ENCODE measurements at places on chromosomes 13 and 19.
A peak's percentile ranks its signal among the peaks of the same experiment; 100 is the strongest.

DNA sequence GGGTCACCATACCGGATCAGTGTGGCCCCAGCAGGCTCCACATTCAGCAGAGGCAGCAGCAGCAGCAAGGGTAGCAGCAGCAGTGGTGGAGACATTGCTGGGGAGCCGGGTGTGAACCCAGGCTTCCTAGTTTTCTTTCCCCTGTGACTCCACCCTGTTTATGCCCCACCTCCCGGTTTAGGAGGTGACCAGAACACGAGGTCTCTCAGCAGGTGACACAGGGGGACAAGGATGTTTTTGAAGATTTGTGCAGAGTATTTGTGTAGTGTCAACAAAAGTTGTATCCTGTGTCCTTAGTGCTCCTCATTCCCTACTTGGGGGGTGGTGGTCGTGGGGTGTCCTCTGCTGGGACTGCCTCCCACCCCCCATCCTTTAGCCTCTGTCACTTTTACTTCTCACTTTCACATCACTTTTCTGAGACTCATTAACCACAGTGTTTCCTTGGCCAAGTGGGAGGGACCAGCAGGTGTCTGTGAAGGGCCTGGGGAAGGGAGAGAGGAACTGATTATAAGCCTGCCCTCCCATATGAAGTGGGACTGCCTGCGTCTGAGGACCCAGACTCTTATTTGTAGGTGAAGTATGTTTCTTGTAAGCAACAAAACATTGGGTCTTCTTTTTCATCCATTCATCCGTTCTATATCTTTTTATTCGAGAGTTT is 15.6 kb upstream of the KCNC3 start:
- no peak for DNase-seq

DNA sequence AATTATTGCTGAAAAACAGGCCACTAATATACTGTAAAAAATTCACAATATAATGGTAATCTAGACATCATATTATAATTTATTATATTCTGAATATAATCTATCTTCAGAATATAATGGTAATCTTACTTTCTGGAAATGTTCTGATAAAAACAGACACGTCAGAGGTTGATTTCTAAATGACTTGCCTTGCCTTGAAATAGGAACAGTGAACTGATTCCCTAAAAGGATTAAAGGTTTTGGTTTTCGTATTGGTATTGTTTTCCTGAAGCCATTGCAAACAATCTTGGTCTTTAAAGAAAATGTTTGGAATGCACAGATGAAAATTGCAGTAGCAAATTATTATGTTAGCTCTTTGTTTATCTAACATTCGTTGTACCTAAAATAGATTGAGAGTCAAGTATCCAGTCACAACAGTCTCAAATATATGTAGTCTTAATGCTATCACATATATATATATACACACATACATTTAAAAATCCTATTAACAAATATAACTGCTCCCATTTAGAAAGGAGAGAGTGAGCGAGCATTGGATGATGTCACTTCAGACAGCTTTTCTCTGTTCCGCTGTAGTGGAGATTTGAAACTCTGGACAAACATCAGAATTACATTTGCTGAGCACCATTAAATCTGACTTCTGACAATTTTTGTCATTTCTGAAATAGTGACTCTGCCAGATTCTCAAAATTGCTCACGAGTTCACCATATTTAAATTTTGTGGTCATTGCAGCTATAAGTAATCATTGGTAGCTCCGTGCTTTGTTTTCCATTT is 1.7 kb downstream of the ITM2B start:
- no peak for DNase-seq

- no peak for DNase-seq
These were observed 178.7 kb upstream of the PCDH9 start for GRCh38 chr13:67408798-67409197.

DNA sequence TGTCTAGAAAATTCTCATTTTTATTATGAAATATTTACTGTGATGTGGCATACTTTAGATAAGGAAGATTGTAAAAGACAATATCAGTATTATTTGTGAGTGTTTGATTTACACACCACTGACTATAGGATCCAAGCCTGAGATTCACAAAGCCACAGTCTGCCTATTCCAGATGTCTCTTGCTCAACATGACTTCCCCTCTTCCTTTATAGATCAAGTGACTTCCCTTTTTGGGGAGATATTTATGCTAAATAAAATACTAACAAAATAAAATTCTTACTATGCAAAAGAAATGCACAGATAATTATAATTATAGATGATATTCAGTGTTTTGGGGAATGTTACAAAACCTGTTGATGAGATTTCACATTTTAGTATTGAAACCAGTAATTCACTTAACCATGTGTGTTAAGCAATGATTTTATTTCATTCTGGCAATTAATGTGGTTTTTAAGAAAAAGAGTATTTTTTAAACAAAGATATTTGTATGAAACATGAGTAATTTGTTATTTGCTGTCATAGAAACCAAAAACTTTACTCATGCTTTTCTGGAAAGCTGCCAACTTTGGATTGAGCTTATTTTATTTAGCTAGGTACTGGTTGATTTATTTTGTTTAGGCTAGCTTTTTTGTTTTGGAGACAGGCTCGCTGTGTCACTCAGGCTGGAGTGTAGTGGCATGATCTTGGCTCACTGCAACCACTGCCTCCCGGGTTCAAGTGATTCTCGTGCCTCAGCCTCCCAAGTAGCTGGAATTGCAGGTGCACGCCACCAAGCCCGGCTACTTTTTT is 13.7 kb upstream of the GPR183 start:
- no peak for DNase-seq

DNA sequence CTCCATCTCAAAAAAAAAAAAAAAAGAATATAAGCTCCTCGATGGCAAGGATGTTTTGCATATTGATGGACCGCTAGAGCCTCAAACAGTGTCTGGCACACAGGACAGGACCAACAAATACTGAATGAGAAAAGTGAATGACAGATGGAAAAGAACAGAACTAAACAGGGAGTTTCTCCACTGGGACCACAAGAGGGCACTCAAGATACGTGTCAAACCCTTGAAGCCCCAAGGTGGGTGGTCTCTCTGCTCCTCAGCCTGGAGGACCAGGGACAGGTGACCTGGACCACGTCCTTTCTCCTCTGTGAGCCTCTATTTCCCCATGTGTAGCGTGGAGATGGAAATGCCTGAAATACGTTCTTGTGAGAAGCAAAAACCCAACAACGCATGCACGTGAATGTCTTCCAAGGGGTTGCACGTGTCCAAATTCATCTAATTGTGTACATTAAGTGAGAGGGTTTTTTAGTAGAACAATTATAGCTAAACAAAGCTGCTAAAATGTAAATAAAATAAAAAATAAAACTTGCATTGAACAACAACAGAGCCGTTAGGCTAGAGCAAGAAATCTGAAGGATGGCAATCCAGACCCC is 5.7 kb upstream of the CDC42EP5 start:
- peak; percentile 11 for DNase-seq

- no peak for DNase-seq
These were observed 2676.6 kb downstream of the PCDH9 start for GRCh38 chr13:64553411-64554129.

DNA sequence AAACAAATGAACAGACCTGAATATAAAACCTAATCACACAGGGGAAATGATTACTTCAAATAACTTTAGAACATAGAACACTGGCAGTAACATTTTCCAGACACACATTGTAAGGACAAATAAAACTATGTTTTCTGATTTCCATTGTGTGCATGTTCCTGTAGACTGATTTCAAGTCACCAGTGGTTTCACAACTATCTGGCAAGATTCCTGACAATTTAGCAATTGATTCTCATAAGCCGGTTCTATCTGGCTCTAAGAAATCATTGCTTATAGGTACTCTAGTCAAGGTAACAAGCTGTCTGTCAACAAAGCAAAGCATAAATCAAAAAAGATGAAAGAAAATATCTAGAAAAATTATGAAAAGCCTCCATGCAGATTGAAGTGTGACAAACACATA is 19.6 kb upstream of the PCCA start:
- no peak for DNase-seq

- DNase-seq, result no peak
These were observed 2.2 kb upstream of the CEACAM6 start for GRCh38 chr19:41753159-41753558.

- no peak for DNase-seq
These were observed 130.7 kb upstream of the SGCG start for GRCh38 chr13:23050126-23050525.

- no peak for DNase-seq
These were observed 24.0 kb downstream of the ZBTB7A start for GRCh38 chr19:4042731-4043082.

GRCh38 chr13:85019121-85019520 is 780.1 kb downstream of the SLITRK6 start:
- DNase-seq, result no peak

DNA sequence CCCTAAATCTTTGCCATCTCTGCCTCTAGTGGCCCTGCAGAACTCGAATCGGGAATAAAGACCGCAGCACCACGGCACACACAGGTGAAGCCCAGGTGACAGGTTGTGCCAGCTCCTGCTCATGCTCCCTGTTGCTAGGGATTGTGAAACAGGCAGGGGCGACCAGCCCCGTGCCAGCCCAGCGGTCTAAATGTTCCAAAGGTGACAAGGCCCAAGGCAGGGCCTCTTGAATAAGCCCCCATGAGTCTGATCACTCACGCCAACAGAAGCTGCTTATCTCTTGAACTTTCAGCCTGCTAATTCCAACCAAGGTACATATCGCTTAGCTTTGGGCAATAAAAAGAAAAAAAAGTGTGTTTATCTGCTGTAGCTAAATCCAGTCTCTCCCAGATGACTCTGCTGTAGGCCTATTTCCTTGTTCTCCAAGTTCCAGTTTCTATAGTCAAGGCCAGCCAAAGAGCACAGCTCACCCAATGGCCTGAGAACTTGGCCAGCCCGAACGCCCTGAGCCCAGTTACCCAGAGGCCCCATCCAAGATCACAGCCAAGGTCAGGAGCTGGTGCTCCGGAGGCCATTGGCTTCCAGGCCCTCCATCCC is 191.1 kb upstream of the GPR12 start:
- DNase-seq, result no peak

- no peak for DNase-seq
These were observed 1427.0 kb upstream of the MIR17HG start for GRCh38 chr13:89920461-89920860.

DNA sequence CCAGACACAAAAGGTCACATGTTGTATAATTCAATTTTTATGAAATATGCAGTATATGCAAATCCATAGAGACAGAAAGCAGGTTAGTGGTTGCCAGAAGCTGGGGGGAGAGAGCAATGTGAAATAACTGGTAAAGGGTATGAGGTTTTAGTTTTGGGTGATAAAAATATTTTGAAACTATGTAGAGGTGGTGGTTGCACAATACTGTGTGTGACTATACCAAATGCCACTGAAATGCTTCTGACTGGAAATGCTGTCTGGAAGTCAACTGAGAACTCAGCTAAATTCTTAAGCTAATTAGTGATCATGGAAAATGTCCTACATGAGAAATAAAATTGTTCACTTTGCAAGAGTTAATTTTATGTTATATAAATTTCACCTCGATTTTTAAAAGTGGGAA is 65.3 kb upstream of the RXFP2 start:
- DNase-seq, result no peak

DNA sequence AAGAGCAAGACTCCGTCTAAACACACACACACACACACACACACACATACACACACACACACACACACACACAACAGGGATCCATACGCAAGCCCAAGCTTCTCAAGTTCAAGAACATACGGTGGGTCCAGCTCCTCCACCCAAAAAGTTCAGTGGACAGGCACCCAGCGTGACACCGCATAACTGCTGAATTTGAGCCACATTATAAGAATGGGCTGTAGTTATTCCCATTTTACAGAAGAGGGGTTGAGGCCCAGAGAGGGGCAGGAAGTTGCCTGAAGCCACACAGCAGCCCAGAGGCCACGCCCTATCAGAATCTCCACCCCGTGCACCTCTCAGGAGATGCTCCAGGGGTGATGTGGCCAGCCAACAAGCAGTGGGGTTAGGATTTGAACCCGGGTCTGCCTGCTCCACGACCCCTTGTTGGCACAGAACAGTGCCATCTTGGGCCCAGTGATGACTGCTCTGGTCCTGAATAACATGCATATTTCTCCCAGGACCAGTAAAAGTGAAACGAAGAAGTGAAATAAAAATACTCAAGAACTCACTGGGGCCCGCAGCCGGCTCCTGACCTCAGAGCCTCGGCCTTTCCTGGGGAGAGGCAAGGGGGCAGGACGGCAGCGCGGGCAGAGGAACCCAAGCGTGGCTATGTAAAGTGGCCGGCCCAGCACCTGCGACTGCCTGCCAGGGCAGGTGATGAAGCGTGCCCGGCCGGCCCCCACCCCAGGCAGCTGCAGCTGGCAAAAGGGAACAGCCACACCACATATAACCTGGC is 61.9 kb downstream of the AP1M1 start:
- DNase-seq, result no peak

- no peak for DNase-seq
These were observed 14.8 kb downstream of the ARL11 start for GRCh38 chr13:49643035-49643646.

- no peak for DNase-seq
These were observed 19.3 kb downstream of the RUBCNL start for GRCh38 chr13:46367617-46368327.

GRCh38 chr13:57264965-57265364 is 98.0 kb downstream of the PRR20E start:
- DNase-seq, result no peak

DNA sequence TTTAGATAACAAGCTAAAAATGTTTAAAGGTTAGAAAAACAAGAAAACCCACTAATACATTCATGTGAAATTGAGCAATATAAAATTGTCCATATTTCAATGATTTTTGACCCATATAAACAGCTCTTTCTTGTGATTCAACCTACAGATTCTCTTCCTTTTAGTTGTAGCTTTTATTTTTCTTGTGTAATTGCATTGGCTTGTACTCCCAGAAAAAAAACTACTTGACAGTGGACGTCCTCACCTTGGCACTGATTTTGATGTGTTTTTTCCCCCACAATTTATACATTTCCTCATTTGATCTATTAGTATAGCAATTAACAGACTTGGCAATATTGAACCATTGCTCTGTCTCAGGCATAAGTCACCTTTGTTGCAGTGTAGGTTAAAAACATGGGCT is 4.7 kb downstream of the CCDC194 start:
- DNase-seq, result no peak

GRCh38 chr19:1592024-1592754 is 476 bp downstream of the MBD3 start:
- DNase-seq, result peak; percentile 84

DNA sequence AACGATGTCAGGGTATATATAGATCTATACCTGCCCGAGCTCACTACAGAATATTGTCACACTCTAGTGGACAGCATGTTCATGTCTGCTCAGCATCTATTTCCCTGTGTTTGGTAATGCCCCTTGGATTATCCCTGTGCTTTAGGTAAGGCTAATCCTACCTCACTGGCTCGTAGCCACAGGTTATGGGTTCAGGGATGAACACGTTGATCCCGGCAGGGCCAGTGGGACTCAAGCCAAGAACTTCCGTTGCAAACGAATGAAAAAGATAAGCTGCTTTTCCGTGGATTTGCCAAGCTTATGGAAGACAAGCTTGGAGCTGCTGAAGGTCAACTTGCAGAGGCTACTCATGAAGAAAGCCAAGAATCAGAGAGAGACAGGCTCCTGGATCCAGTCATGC is 400.0 kb upstream of the TSHZ3 start:
- DNase-seq, result no peak

DNA sequence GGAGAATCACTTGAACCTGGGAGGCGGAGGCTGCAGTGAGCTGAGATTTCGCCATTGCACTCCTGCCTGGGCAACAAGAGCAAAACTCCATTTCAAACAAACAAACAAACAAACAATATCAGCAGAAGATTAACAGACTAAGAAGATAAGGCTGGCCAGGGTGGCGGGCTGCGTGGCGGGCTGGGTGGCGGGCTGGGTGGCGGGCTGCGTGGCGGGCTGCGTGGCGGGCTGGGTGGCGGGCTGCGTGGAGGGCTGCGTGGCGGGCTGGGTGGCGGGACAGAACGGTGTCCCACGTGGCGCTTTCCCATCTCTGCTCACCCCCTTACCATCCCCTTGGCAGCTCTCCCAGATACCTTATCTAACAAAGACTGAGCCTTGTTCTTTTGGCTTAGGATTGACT is 196.2 kb downstream of the COL4A1 start:
- no peak for DNase-seq

All from NCI-H1092 (cell line).